Omental fat pad (tissue), 4 donors: ENCODE measurements at places on chromosomes 3 and 15.

DNA sequence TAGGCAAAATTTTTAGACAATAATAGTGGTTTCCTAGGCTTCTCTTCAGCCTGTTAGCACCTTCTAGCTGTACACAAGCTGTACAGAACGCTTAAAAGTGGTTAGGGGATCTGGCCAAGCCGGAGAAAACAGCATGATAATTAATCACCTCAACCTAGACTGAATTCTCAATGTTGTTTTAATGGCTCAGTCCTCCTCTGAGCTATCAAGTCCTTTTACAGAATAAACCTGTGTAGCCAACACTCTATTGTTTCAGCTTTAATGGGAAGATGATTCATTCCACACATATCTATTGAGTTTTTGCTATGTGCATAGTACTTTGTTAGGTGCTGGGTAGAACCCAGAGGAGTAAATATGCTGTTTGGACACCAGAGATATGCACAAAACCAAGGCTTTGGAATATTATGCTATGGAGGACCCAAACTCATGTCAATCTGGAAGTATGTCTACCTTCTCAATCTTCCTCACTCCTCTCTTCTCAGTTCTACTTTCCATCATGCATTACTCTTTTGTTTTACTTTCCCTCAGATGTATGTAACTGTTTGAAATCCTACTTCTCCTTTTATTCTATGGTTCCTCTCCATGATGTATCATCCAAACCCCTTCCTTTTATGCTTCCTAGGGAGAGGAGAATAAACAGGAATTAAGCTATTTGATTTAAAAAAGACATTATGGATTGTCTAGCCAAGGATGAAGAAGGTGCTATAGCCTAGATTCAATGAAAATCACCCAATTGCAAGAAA is 27.6 kb upstream of the UBE2E2 start:
- DNase-seq, result no peak

DNA sequence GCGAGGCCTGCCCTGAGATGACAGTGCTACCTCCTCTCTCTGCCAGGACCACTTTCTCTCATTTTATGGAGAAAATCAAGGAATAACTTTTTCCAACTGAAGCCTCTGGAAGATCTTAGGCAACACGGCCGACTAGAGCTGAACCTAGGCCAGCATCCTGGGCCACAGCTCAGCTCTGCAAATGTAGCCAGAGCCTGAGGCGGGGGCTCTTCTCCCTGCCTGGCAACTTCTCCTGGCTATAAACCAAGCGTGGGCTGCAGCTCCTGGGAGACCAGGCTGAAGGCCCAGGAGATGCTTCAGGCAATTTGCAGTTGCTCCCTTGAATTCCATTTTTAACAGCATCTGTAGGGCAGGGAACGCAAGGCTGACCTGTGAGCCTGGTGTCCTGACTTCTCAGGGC is 74.9 kb downstream of the CEMIP start:
- DNase-seq, result no peak

- no peak for DNase-seq
These were observed 43.2 kb downstream of the SCAPER start for GRCh38 chr15:76861815-76862397.

GRCh38 chr3:102200126-102200525 is 234.7 kb upstream of the ZPLD1 start:
- DNase-seq, result no peak

DNA sequence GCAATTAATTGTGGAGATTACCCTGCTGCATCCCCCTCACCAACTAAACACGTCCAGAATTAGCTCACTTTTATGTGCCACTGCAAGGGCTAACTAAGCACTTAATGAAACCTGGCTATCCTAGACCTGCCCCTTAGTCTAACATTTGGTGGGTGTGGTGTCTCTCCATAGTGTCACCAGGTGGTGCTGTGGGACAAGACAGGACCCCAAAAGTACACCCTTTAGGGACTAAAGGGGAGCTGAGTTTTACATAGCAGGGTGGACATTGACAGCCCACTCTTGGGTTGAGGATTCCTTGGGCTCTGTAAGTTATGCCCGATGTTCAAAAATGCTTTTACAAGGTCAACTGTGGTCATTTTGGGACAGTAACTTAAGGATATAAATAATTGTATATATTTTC is 5.7 kb downstream of the DUT start:
- DNase-seq, result no peak

DNA sequence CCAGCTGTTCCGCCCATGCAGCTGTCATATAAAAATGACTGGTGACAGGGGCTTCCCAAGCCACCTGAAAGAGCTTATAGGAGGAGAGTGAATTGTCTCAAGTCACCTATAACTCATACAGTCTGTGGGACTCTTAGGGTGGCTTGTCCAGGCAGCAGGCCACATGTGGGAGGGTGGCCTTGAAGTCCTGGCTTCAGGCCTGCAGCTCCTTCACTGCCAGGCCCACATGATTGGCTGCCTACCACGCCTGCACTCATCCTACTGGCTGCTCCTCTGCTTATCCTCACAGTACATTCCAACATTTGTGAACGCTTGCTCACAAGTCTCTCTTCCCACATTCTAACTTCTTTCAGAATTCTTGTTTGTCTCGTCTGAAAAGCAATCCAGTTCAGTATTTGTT is 41.1 kb upstream of the TIPARP start:
- no peak for DNase-seq

DNA sequence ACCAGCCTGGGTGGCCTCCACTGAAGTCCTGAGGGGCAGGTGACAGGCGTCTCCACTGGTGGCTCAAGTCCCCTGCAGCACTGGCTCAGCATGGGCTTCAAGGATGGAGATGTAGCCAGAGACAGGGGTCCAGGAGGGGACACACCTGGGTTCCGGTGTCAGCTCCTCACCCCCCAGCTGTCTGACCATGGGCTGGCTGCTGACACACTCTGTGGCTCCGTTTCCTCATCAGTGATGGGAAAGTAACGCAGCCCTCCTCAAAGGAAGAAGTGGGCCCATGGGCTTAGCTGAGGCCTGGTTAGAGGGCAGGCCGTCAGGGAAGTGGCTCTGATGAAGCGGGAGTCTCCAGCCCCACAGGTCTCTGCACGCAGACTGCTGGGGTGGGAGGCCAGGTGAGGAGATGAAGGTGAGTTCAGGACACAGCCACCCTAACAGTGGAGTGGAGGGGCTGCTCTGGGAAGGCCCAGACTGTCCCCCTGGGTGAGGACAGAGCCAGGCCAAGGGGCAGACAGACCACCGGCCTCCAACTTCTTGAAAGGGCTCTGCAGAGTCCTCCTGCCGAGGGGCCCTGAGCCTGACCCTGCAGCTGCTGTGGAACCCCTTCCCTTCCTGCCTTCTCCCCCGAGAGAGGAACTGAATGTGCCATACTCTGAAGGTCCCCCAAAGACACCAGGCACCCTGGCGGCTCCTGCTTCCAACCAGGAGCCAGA is 24.0 kb downstream of the PSTPIP1 start:
- no peak for DNase-seq

DNA sequence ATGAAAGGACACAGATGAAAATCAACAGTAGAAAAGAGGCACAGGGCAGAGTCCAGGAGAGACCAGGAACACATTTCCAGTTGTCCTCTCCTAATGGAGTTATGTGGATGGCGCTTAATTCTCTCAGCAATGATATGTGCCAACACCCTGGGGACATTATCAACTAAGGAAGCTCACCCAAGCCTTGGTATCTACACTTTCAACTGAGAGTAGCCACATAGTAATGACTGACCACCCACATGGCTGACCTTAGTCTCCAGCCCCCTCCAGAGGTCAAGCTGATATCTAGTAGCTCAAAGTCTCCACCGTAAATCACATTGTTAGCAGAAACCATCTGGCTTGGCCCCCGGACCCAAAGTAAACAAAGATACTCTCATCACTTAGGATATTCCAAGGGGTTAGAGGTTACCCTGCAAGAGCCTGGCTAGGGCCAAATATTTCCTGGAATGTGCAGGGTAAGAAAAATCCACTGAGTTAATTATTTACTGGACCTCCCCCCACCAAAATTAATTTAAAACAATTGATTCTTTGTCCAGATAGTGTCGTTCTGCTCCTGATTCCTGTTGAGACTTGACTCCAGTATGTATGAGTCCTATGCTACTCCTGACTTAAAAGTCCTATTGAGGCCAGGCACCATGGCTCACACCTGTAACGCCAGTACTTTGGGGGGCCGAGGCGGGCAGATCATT is 24.8 kb downstream of the GABRR3 start:
- DNase-seq, result no peak

DNA sequence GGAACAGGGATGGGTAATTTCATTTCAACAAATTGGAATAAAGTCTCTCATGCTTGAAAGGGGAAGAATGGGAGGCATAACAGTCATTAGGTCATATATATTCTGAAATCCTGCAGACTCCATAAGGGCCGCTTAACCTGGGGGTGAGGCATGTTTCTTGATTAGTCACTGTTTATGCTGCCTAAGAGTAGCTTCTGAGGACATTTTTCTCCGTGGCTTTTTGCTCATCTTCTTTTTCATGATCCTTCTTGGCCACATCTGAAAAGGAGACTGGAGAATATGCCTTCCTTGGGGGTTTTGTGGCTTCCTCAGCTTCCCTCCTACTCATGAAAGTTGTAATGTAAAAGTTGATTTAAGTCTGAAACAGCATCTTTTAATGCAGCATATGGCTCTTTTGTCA is 20.0 kb upstream of the CFAP20DC start:
- DNase-seq, result no peak

- DNase-seq, result no peak
These were observed 59.8 kb upstream of the HEG1 start for GRCh38 chr3:125115640-125116039.

DNA sequence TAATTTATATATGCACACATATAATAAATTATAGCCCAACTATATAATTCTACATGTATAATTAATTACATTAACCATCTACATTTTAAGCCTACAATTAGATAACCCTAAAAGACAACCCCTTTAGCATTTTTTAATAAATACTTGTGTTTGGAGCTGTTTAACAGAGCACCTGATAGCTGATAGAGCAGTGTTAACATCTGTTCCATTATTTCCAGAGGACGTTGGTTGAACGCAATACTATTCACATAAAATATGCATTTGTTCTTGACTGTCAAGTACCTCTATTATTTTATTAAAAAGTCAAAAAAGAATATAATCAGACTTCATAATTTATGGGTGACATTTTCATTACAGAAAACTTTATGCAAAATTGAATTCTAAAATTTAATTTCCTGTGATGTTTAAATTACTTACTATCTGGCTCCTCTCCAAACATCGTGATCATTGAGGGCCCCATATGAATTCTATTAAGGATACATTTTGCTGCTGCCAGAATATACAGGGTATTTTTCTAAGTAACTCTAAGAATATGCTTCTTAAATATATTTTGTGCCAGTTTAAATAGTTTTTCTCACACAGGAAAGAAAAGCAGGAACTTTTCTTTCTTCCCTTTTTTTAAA is 234.3 kb downstream of the SHOX2 start:
- DNase-seq, result no peak

DNA sequence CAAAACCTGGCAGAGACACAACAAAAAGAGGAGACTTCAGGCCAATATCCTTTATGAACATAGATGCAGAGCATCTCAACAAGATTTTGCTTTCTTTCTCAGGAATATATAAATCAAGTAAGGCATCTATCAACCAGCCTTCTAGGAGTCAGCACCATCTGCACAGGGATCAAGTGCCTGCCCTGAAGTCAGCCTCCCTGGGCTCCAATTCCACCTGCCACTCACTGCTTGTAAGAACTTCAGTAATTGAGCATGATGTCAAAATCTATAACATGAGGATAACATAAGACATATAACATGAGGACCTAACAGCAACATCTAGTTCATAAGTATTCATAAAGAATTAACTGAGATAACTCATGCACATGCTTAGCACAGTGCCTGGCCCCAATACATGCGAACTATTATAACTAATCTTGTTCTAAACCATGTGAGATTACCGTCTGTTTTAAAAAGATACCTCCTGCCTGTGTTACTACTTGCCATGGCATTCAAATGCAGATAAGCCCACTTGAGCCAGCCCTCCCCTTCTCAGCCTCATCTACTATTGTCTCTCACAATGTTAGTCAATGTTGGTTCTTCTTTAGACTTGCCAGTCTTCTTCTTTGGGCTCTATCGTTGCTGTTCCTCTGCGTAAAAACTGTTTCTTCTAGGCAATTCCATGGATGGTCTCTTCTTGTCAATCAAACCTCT is 91.6 kb downstream of the PLD1 start:
- no peak for DNase-seq

- DNase-seq, result no peak
These were observed 145.9 kb downstream of the RORA start for GRCh38 chr15:61083081-61083787.

DNA sequence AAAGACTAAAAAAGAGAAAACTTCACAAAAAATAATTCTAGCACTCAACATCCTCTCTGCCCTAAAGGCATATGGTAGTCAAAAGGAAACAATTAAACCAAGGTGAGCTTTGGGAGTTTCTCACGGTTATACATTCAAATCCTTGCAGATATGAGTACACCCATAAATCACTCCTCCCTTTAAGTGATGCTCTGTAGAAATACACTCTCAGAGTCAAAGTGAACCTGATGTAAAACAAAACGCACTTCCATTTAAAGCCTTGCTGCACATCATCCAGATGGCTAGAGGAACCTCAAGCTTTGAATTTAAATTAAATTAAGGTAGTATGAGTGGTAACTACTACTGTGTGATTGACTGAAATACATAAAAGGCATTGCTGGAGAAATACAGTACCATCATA is 36.0 kb upstream of the AADAC start:
- no peak for DNase-seq

DNA sequence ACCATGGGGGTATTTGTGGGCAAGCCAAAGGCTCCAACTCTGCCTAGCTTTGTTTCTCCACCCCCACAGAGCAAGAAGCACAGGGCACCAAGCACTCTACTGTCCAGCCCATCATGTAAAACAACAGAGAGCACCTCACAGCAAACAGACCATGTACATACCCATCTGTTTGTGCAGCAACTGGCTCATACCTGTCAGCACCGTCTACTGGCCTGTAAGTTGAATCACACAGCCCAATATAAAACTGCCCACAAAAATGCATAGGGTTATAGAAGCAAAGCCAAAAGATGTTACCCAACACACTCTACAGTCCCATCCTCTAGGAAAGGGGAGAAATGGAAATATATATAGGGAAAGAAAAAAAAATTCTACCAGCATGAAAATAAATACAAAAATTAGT is 139.7 kb upstream of the CPNE4 start:
- no peak for DNase-seq

DNA sequence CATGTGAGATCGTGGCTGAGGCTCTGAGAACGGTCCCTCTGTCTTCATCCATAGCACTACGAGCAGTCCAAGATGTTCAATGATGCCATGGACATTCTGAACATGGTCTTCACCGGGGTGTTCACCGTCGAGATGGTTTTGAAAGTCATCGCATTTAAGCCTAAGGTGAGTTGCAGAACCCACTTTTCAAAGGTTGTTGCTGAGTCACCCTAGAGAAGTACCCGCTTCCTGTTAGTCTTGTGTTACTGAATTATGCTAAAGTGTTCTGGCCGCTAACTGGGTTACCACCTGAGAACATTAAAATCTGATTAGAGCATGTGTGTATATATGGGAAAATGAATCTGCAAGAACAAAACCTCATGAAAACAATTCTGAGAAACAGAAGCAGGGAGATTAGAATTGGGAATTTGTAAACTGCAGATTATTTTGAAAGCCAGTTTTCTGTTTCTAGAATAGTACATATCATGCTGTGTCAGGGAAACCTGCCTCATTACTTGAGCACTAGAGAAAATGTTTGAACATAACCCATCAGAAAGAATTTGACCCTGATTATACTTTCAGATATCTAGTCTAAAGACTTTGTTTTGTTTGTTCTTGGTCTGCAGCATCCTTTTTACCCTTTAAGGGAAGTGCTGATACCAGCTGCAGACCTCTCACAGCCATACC is 92.6 kb downstream of the CHDH start:
- DNase-seq, result no peak

GRCh38 chr3:120147072-120147871 is 53.0 kb upstream of the GSK3B start:
- no peak for DNase-seq

- DNase-seq, result no peak
These were observed 57.4 kb upstream of the GADL1 start for GRCh38 chr3:30951826-30952225.
